ENCODE measurements at places on chromosomes 4 and X.
A peak's percentile ranks its signal among the peaks of the same experiment; 100 is the strongest.

DNA sequence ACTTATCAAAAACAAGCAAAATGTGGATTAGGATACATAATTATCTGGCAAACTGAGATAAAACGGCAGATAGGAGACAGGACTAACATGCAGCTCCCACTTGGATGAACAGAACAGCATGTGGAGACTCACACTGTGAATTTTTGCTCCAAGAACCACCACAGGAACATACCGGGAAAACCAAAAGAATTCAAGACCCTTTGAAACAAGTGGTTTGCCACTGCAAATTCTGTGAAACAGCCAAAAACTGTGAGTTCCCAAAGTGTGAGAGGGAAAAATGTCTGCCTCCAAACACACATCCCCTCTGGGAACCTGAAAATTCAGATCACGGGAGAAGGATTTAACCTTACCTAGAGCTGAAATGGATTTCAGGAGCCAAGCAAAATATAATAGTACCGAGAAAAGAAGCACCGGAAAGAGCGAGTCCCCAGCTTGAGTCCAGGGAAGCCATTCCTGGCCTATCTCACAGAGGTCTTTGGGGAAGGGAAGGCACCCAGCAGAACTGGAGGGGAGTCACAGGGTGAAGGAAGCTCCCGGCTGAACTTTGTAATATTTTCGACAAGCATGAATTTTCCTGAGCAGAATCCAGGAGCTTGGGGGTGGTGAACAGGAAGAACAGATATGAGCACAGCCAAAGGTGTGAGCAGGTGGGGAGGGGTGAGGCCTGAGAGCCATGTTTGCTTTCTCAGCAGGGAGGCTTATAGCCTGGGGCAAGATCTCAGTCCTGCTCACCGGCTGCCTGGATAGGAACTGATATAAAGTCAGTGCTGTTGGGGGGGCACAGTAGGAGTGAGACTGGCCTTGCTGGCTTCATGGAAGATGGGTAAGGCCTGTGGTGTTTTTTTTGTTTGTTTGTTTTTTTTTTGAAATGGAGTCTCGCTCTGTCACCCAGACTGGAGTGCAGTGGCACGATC, 23.9 kb downstream of the MANBA start:
- no peak for DNase-seq

GRCh38 chrX:154540897-154541535, 5.6 kb downstream of the G6PD start:
- DNase-seq = no peak

DNA sequence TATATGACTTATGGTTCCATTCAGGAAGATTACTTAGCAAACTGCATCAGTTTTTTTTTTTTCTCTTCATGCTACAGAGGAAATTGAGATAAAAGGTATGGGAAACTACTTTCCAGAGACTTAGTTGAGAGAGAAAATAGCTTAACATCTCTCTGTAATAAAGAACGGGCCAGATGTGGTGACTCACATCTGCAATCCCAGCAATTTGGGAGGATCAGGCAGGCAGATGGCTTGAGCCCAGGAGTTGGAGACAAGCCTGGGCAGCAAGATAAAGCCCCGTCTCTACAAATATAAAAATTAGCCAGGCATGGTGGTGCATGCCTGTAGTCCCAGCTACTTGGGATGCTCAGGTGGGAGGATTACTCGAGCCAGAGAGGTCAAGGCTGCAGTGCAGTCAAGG, 271.2 kb upstream of the TENM3 start:
- no peak for DNase-seq

DNA sequence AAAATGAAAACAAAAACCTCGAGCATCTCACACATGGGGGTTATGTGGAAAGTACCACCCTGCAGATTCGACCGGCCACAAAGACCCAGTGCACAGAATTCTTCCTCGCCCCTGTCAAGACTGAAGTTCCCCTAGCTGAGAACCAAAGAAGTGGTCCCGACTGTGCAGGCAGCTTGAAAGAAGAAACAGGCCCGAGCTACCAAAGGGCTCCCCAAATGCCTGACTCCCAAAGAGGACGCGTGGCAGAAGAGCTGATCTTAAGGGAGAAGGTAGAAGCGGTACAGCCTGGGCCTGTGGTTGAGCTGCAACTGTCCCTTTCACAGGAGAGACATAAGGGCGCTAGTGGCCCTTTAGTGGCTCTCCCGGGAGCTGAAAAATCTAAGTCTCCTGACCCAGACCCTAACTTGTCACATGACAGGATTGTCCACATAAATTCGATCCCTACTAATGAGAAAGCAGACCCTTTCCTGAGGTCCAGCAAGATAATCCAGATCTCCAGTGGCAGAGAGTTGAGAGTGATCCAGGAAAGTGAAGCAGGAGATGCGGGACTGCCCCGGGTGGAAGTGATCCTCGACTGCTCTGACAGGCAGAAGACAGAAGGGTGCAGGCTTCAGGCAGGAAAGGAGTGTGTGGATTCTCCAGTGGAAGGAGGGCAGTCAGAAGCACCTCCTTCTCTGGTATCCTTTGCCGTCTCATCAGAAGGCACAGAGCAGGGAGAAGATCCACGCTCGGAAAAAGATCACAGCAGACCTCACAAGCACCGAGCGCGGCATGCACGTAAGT, 108.8 kb upstream of the MYOZ2 start:
- no peak for DNase-seq

DNA sequence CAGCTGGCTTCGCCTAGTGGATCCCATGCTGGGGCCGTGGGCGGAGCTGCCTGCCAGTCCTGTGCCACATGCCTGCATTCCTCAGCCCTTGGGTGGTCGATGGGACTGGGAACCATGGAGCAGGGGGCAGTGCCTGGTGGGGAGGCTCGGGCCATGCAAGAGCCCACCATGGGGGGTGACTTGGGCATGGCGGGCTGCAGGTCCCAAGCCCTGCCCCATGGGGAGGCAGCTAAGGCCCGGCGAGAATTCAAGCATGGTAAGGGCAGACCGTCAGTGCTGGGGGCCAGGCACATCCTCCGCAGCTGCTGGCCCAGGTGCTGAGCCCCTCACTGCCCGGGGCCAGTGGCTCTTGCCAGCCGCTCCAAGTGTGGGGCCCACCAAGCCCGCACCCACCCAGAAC, 262.6 kb downstream of the CENPC start:
- DNase-seq = no peak

DNA sequence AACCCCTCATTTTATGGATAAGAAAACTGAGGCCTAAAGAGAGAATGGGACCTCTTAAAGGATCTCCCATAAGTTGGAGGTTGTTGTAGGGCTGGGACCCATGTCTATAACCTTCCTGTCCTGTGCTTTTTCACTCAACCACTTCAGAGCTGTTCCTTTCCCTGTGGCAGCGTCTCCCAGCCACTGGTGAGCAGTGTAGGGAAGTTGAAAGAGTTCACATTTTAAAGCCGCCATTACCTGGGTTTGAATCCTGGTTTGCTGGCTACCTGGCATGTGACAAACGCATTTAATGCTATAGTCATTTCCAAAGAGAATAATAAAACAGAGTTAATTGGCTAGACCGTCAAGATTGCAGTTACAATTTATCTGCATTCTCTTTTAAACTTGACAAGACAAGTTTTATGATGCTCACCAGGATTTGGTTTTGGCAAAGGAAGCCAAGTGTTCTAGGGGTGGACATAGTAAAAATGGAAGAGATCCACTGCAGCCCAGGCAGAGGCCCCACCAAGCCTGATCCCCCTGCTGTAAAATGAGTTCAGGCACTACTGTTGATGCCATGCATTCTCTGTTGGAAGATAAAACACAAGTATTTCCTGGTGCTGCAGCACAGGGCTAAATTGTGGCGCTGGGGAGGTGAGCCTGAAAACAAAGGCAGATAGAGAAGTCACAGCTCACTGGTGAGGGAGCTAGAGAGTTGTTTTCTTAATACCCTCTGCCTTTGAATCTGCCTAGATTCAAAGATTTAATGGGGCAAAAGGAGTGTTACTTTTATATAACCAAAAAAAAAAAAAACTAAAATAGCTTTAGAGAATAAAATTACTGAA, 218.7 kb downstream of the NWD2 start:
- DNase-seq = no peak

- no peak for DNase-seq
Observed at GRCh38 chr4:1789552-1789951, 3.5 kb upstream of the FGFR3 start.

GRCh38 chrX:68732906-68733493, 85.5 kb downstream of the STARD8 start:
- peak; percentile 77 for DNase-seq

- DNase-seq = no peak
Observed at GRCh38 chr4:41600243-41600912, 62.4 kb downstream of the LIMCH1 start.

DNA sequence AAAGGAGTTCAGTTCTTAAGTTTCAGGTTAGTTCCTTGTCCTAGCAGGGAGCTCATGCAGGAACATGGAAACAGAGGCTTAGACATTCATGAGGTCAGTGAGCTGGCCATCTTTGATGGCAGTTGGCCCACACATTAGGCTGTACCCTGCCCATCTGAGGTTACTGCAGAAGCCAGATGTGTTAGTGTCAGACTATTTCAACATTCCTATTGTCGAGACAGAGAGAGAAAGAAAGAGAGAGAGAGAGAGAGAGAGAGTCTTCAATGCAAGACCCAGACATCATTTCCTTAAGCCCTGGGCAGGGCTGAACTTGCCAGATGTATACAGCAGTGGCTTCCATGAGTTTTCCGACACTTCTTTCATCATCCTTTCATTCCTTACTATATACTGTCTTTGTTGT, 91.3 kb downstream of the PPP1R2C start:
- DNase-seq = no peak

DNA sequence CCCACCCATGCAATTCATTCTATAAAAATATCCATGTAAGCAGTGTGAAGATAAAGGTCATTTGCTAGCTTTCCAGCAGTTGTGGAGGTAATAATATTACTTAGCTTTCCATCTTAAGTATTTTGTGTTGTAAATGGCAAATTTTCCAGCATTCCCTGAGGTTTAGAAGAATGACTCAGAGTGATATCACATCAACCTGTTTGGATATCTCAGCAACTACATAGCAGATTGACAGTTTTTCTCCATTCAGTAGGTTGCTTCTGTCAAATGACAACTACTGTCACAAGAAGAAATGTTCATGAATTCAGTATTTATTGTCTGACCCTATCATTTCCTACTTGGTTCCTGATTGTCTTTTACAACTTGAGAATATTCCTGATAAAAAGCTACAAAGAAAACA, 434.9 kb upstream of the GALNTL6 start:
- no peak for DNase-seq

- DNase-seq = no peak
Observed at GRCh38 chr4:56462157-56462556, 5.3 kb upstream of the SRP72 start.

DNA sequence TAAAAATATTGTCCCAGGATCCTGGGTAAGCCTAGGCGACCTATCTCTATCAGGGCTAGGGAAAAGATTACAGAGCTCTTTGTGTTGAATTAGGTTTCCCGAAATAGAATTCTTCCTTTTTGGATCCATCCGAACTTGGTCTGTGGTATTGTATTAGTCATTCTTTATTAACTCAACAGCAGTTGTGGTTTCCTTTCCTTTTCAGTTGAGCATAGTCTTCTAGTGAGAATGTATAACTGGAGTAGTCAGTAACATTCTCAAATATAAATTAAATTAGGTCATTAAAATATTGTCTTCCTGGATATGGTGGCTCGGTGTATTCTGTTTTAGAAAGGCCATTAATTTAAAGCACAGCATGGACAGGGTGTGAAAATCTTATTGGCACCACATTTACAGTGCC, 520.4 kb downstream of the NLGN4X start:
- DNase-seq = no peak

DNA sequence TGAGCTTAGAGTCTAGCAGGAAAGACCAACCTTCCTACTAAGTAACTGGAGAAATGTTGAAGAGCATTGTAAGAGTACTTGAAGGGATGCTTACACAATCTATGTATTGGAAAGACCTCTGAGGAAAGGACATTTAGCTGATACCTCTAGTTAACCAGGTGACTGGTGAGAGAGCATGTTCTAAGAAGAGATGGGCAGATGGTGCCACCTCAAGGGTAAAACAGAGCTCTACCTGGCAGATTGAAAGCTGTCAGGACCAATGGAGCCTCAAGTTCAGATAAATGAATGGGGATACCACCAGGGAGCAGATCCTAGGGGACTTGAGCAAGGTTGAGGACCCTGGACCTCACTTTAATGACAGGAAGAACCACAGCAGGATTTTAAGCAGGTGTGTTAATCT, 196.4 kb downstream of the QDPR start:
- DNase-seq = no peak

- no peak for DNase-seq
Observed at GRCh38 chrX:65903750-65904149, 136.1 kb downstream of the VSIG4 start.

GRCh38 chr4:17785858-17786257, 4.4 kb upstream of the FAM184B start:
- no peak for DNase-seq

DNA sequence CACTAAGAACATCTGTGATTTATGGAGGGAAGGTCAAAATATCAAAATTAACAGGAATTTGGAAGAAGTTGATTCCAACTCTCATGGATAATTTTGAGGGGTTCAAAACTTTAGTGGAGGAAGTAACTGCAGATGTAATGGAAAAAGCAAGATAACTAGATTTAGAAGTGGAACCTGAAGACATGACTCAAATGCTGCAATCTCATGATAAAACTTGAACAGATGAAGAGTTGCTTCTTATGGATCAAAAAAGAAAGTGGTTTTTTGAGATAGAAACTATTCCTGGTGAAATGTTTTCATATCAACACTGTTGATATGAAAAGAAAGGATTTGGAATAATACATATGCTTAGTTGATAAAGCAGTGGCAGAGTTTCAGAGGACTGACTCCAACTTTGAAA, 9.7 kb downstream of the TMPRSS11F start:
- no peak for DNase-seq

DNA sequence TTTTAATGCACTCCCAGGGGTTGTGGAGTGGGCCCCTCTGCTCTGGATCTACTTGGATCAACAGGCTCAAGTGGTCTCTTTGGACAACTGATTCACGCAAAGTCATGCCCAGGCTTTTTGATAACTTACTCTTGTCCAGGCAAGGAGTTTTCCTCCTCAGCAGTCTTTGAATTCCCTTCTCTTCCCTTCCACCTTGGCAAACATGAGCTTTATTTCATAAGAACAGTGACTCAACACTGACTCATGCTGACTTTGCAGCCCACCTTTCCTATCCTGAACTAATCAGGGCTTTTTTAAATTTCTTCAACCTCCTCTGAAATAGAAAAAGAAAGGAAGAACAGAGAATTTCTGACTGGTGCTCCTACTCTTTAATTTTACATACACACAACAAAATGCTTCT, 132.1 kb upstream of the LDB2 start:
- DNase-seq = no peak

GRCh38 chrX:131812847-131813825, 210.0 kb upstream of the STK26 start:
- DNase-seq = peak; percentile 68

- no peak for DNase-seq
Observed at GRCh38 chr4:48752726-48753125, 27.4 kb downstream of the FRYL start.

Measured in activated CD4-positive, alpha-beta T cell treated with anti-CD3 and anti-CD28 coated beads for 48 hours (primary cell).